ENCODE measurements at places on chromosomes 3 and 15. TPM values are rescaled to one million over a fixed set of nuclear protein-coding genes. Genes with fewer than 3 reads are reported as not detected.

Gene GOLGA6L25
- not detected for total RNA-seq

- no peak for DNase-seq
Observed at GRCh38 chr3:98259-98654, 98.3 kb upstream of the CHL1 start.

DNA sequence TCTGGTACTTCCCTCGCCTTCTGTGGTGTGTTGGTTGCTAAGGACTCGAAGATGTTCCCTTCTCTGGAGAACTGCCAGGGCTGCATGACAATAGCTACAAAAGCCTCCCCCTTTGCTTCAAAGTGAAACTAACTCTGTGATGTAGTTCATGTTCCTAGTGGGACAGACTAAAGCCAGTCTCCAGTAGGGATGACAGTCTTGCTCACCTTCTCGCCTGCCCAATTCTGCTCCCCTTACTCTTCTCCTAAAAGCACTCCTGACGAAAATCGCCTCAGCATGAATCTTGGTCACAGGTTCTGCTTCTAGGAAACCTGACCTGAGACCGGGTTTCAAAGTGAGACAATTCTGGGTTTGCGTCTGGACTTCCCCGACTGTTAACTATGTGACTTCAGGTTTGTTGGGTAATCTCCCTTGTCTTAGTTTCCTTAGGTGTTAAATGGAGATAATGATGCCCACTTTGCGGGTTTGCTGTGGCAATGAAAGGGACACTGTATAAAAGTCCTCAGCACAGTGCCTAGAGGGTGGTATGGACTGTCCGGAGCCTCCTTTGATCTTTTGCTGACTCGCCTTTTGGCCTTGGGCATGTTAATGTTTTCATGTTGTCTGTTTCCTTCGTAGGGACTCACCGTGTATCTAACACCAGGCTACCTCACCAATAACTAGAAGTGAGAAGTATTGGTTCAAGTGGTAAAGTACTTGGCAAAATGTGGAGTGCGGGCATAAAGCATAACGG is 24.9 kb upstream of the THRB start:
- DNase-seq = no peak

GRCh38 chr3:55161231-55161630 is 233.4 kb upstream of the LRTM1 start:
- DNase-seq = no peak

Gene GOLGA8H
- total RNA-seq = 1.7 TPM

Gene ZNF717
- total RNA-seq = 7.8 TPM

GRCh38 chr15:71195242-71195641 is 80.0 kb downstream of the THSD4 start:
- DNase-seq = no peak

DNA sequence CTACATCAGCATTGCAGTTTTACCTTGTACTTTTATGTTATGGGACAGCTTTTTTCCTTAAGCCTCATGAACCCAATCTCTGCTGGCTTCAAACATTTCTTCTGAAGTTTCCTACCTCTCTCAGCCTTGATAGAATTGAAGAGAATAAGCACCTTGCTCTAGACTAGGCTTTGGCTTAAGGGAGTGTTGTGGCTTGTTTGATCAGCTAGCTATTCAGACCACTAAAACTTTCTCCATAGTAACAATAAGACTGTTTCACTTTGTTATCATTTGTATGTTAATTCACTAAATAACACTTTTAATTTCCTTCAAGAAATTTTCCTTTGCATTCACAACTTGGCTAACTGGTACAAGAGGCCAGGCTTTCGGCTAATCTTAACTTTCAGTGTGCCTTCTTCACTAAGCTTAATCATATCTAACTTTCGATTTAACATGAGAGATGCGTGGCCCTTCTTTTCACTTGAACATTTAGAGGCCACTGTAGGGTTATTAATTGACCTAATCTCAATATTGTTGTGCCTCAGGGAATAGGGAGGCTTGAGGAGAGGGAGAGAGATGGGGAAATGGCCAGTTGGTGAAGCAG is 8.1 kb upstream of the TIGIT start:
- DNase-seq = no peak

Gene ULK4
- total RNA-seq = 5.1 TPM

GRCh38 chr15:57421551-57421950 is 45.2 kb downstream of the CGNL1 start:
- DNase-seq = no peak

All from cardiac septum (tissue), 1 donor.